ENCODE measurements at places on chromosomes 3 and 15.

DNA sequence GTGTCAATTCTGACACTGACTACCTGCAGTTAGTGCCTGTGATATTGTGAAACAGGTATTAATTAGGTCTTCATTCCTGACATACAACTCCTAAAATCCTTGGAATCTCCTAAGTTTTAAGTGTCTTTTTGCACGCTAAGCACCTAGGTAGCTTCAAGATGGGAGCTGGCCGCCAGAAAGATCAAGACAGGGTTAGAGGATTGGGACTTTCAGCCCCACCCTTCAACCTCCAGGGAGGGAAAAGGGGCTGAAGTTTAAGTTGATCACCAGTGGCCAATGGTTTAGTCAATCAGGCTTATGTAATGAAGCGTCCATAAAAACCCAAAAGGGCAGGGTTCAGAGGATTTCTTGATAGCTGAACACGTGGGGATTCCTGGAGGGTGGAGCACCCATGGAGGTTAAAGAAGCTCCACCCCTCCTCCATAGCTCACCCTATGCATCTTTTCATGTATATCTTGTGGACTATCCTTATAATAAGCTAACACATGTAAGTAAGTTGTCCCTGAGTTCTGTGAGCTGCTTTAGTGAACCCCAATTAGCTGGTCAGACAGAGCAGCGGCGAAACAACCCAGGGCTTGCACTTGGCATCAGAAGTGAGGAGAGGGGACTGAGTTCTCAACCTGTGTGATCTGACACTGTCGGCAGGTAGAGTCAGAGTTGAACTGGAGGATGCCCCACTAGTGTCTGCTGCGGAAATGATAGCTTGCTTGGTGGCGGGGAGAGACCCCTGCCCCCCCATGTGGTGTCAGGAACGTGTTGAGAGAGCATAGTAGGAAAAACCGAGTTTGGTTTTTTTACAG lies 12.8 kb upstream of the SRP14 start:
- no peak for DNase-seq

DNA sequence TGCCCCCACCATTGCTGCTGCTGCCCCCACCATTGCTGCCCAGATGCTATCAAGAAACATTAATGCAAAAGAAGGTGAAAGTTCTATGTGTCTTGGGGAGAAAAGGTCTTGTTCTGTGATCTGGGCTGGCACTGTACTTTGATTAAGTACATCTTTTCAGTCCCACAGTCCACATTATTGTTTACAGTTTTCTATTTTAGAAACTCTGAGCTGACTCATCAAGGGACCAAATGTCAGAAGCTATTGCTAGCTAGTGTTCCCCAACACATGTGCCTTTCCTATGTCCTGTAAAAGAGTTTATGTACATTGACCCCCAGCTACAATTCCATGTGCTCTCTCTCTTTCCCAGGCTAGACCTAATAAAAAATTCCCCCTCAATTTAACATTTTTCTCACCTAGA lies 264.7 kb upstream of the NECTIN3 start:
- peak; percentile 22 for DNase-seq

- peak; percentile 38 for DNase-seq
Observed at GRCh38 chr3:24088782-24089181, 143.7 kb downstream of the NR1D2 start.

- DNase-seq: no peak
Observed at GRCh38 chr15:75156326-75157215, 45.1 kb upstream of the C15orf39 start.

Data from fibroblast of skin of back (primary cell).